NCI-H146 (cell line): ENCODE measurements at places on chromosomes 12 and 14.

GRCh38 chr14:52055167-52055566, 13.7 kb downstream of the NID2 start:
- no peak for DNase-seq

GRCh38 chr12:15356951-15357364, 34.6 kb downstream of the PTPRO start:
- DNase-seq = peak; percentile 99

DNA sequence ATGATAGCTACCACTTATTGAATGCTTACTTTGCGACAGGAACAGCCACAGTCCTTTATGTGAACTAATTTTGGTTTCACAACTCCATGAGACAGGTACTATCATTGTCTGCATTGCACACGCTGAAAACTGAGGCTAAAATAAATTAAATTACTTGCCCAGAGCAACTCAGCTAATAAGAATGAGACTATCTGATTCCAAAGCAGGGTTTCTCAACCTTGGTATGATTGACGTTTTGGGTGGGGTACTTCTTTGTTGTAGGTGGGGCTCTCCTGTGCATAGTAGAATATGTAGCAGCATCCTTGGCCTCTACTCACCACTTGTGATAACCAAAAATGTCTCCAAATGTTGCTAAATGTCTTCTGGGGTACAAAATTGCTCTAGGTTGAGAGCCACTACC, 9.1 kb downstream of the PHLDA1 start:
- DNase-seq = no peak

- peak; percentile 88 for DNase-seq
Observed at GRCh38 chr14:102819176-102819628, 42.0 kb downstream of the TRAF3 start.

GRCh38 chr12:67430708-67431335, 161.7 kb downstream of the CAND1 start:
- DNase-seq = no peak

DNA sequence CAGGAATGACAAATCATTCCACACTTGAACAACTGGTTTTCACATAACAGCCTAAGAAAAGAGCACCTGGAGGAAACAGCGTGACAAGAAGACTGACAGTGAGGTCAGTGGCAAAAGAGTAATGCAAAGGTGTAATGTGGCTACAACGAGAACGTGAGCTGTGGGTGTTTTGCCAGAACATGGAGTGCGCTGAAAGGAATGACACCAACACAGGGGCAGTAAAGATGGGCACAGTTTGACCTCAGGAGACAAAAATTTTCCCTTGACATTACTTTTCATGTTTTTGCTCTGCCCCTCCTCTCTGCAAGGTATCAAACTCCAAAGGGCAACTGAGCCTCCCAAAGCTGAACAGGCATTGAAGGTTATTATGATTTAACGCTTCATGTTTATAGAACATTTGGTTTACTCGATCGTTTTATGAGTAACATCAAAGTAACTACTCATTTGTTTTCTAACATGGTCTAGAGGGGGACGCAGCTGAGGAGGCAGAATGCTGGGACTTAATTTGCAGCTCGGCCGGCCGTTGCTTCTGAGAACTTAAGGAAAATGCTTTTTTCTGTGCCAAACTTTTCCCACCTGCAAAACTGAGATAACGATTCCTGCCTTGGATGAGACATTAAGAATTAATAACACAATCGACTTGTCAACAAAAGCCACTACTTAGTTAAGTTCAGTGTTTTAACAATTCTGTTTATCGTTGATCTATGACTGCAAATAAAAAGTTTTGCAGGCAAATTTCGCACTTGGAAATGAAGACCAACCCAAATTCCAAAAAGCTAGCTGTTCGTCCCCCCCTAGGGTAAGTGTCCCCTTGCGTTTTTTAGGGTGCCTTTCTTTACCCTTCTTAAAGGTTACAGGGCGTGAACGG, 954 bp downstream of the HAUS4 start:
- no peak for DNase-seq

- no peak for DNase-seq
Observed at GRCh38 chr14:32075672-32076277, 1.3 kb upstream of the ARHGAP5 start.

- DNase-seq = peak; percentile 30
Observed at GRCh38 chr12:106632797-106633450, 50.1 kb downstream of the RFX4 start.

GRCh38 chr14:99042381-99043266, 229.4 kb downstream of the BCL11B start:
- no peak for DNase-seq
